Endothelial cell (in vitro differentiated cells): ENCODE measurements at places on chromosomes 2 and 18. TPM values are rescaled to one million over a fixed set of nuclear protein-coding genes. Genes with fewer than 3 reads are reported as not detected.

DNA sequence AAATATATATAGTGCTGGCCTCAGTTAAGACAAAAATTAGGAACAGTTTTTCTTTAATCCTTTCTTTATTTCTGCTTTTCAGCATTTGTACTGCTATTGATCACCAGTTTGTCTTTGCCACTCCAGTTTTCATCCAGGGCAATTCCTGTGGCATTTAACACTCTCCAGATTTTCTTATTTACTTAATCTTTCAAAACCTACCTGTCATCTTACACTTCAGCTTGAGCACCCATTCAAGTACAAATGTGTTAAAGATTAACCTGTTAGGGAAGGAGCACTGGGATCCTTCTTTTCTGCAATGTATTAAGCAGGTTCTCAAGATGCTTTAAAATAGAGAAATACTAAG, 101.8 kb upstream of the SCN1A start:
- no peak for DNase-seq

GRCh38 chr2:128808462-128809258, 490.0 kb upstream of the HS6ST1 start:
- no peak for DNase-seq

DNA sequence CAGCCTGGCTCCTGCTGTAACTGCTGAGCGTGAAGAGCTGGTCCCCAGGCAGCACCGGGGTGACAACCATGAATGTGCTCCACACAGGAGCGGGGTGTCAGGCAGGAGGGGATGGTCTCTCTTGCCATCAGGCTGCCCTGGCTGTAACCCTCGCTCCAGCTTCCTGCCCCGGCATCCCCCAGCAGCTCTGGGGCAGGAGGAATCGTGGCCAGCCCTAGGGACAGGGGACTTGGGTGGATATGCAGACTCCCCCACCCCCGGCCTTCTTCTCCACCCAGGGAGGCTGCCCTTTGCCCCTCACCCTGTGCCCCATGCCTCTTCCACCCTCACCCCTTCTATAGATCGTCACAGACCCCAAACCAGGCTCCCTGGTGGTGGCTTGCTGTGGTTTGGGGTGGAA, 69.4 kb upstream of the SMAD7 start:
- no peak for DNase-seq

- no peak for DNase-seq
Measured at GRCh38 chr2:102765061-102765460, 3.2 kb downstream of the TMEM182 start.

DNA sequence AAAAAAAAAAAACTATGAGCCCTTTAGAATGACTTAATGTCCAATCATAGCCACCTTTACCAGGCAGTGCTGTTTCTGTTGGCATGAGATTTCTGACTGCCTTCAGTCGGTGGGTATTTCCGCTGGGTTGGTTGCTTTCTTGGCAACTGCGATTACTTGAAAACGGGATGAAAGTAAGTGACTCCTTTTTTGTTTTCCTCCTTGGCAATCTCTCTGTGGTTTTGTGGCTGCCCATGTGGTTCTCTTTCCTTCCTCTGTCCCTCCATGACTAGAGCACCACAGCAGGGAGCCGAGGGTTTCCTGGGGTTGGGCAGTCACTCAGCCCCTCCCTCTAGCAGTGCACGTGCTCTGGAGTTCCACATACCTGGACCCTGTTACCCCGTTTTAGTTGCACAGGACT, 112.1 kb downstream of the KLHL29 start:
- no peak for DNase-seq

- no peak for DNase-seq
Measured at GRCh38 chr2:101781791-101782426, 84.4 kb downstream of the MAP4K4 start.

DNA sequence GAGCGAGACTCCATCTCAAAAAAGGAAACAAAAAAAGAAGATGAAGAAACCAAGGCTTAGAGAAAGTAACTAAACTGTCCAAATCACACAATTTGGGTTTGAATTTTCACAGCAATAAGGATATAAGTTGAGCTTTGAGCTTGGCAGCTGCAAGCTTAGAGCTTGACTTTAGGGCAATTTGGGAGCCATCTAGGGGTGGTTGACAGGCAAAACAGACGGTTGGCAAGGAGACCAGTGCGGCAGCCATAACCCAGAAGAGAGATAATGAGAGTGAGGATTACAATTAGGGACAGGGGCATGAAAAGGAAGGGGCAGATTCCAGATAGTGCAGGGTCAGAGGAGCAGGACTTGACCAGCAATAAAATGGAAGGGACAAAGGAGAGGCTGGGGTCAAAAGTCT, 382.2 kb upstream of the HNRNPA3 start:
- DNase-seq, result peak; percentile 14

- no peak for DNase-seq
Measured at GRCh38 chr2:216535454-216535995, 36.9 kb downstream of the RPL37A start.

DNA sequence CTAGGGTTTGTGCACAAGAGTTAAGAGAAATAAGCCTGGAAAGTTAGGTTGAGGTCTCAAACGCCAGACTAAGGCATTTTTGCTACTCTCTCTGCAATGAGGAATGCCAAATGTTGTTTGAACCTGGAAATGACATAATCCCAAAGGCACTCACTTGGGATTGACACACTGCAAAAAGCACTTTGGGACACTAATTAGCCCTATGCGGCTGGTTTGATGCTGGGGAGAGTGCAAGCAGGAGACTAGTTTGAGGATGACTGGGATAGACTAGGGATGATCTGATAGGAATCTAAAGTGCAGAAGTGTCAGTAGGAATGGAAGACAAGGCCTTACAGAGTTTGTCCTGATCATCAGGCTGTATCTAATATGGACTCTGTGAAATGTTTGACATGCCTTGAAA, 469.0 kb downstream of the SLC4A3 start:
- no peak for DNase-seq

- no peak for DNase-seq
Measured at GRCh38 chr2:217755027-217755745, 247.6 kb downstream of the TNS1 start.

GRCh38 chr18:48563027-48563426, 24.2 kb downstream of the CTIF start:
- no peak for DNase-seq

DNA sequence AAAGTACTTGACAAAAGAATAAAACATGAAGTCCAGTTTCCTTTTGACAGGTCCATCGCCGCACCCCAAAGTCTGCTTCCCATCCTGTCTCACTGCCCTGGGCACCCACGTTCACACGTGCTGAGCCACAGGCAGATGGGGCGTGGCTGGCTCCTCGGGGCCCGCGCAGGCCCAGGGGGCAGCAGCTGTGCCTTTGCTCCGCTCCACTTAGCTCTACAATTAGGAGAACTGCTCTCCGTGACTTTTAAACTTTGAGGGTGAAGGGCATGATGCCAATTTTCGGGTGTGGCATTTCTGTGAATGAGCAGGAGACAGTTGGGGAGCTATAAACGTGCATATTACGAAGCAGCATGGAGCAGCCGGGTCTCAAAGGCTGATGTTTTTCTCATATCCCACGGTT, 152.4 kb downstream of the TDRD15 start:
- DNase-seq, result no peak

DNA sequence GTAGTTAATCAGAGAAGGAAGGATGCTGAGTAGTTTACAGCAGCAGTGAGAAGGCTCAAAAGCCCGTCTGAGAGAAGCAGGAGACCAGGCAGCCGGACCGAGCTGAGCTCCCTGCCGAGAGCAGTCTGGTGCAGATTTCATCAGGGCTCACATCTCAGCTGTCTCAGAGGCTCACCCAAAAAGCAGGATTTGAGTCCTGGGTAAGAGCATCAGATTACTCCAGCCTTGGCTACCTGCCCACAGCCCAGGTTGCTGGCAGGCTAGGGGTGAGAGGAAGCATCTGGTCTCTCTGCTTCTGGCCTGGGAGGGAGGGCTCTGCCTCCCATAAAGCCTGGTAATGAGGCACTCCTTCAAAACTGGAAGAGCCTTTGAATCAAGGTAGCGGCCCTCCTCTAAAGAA, 140.5 kb downstream of the ST6GAL2 start:
- DNase-seq, result no peak

DNA sequence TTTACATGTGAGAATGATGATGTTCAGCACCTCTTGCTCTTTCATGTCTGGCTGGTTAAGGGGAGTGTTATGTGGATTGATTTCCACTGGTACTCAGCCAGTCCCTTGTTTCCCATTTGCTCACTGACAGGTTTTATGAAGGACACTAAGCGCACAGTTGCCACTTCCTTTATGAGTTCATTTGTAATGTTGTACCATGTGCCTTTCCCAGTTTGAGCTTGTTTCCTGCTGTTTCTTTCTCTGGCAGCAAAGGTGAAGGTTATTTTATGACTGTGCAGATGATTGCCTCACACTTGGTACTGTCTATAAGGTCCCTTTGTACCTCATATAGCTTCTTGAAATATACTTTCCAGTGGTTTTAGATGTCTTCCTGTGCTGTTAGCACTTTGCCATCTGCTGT, 1700.5 kb upstream of the TMEFF2 start:
- DNase-seq, result no peak

DNA sequence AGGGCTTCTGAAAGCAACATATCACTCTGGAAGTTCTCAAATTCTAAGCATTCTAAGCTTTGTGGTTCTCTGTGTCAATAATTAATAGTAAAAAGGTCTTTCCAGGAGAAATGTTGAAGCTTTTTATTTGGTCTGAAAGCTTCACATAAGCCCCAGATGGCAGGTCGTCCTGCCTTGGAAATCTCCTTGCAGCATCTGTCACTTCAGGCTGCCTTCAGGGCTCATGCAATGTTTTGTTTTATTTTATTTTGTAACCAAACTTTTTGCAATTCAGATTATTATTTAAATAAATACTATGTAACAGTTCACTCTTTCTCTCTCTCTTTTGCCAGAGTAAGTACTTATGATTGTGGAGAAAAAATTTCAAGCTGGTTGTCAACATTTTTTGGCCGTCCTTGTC, 46.7 kb upstream of the FHOD3 start:
- no peak for DNase-seq

- no peak for DNase-seq
Measured at GRCh38 chr2:1740716-1741589, 3.4 kb downstream of the PXDN start.

DNA sequence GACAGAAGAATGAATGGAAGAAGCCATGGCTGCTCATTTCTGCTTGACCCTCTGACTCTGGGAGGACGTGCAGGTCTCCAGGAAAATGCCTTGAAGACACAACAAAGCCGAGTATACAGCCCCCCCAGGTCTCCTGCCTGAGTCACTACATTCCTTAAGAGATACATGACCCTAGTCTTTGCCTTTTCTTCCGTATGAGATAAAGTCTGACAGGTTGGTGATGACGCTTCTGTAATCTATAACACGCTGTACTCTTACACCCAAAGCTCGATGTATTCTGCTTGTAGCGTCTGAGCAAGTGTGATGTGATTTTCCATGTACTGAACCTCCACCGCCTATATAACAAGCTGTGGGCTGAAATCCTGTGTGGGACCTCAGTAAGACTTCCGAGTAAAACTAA, 77.3 kb downstream of the KCTD1 start:
- no peak for DNase-seq

GRCh38 chr2:191436368-191437055, 191.3 kb downstream of the MYO1B start:
- no peak for DNase-seq

DNA sequence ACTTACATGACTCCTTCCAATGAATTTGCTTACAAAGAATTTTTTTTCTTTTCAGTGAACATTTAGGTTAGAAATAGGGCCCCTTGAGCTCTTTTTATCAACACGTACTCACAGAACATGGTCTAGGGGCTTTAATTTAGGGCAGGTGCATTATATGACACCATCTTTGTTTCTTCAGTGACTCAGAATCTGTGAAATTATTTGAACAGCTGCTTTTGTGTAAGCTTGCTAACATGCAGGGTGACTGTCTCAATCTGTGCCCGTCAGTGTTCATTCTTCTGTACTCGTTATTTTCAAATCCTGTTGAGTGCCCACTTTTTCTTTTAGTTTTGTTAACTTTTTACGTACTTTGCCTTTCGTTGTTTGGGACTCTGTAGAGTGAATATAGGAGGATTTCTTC, 52.8 kb upstream of the CABYR start:
- no peak for DNase-seq

DNA sequence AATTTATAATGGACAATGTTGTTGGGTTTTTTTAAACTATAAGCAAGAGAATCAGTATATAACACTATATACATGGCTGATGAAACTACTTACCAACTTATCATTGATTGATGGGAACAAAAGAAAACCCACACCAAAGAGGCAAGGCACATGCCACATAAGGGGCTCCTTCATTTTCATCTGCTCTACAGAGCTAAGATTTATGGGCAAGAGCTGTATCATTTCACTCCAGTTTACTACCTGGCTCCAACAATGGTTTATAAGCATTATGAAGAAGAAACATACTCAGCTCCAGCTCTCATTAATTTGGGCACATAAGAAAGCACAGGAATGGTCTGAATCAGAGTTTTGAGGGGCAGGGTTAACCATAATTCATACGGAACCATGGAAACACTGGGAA, 283.3 kb downstream of the AGPS start:
- DNase-seq, result no peak

DNA sequence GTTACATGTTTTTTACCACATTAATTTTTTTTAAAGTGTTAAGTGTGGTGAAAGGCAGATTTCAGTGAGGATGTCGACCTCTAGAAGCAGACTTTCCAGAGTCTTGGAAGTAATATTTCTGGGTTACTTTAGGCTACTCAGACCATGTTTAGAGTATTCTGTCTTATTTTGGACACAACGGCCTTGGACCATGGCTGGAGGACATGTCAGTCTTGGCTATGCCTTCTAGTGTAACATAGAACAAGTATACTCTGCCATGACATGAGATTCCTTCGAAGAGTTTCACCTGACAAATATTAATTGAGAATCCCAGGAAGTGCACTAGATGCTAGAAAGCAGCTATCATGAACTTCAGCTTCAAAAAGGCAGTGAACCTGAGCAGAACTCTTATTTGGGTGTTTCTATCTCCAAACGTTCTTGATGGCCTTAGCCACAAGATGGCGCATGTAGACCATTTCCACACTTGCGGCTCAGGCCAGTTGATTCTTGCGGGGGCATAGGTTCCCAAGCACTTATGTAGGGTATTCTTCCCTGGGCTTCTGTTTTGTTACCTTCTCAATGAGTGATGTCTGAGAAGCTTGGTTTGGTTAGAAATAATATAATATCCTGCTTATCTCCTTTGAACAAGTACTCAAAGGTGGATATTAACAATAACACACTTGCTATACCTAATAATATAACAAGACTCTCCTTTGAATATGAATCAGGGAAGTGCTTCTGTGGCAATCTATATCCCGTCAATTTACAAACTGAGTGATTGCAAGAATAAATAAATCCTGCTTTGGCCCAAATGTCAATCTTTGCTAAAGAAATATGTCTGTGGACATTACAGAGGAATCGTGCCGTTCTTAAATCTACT, 62.0 kb downstream of the CACNB4 start:
- peak; percentile 71 for DNase-seq

- no peak for DNase-seq
Measured at GRCh38 chr18:55845221-55845620, 257.2 kb upstream of the TCF4 start.

The TMEM182 gene
- total RNA-seq, result 6.2 TPM

The CCDC141 gene
- 0.67 TPM for total RNA-seq

The RSAD2 gene
- total RNA-seq, result 0.28 TPM

The ABCB11 gene
- 1.9 TPM for total RNA-seq

The RBMS1 gene
- 136 TPM for total RNA-seq

The RAB6C gene
- total RNA-seq, result 1.4 TPM

The CYS1 gene
- 7.3 TPM for total RNA-seq

The ACVR1 gene
- 29.9 TPM for total RNA-seq

The GALNT14 gene
- total RNA-seq, result 16.8 TPM

The WDCP gene
- 13.4 TPM for total RNA-seq

The ABCG5 gene
- total RNA-seq, result not detected

The SCYGR4 gene
- not detected for total RNA-seq

The TGFA gene
- total RNA-seq, result 4.7 TPM

The ADCYAP1 gene
- 18.5 TPM for total RNA-seq

The FEV gene
- total RNA-seq, result 0.56 TPM

The GPR45 gene
- total RNA-seq, result 0.21 TPM
